NCI-H2029 (cell line): ENCODE measurements at places on chromosomes 13 and 19.

- no peak for DNase-seq
Observed at GRCh38 chr13:48281556-48281955, 22.0 kb upstream of the RB1 start.

DNA sequence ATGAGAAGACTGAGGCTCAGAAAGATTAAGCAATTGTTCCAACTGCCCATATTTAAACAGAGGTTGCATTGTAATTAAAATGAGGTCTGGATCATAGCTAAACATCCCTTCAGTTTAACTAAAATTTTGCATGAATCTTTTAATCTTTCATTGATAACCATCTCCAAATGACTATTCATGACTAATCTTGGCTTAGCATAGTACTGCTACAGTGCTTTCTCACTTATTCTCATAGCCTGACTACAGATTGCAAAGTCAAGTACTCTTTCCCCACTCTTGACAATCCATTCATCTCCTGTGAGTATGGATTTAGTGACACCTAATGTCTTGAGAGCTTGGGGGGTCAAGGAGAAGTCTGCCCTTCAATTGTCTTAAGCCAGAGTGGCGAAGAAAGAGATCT, 258.4 kb downstream of the RFC3 start:
- no peak for DNase-seq

DNA sequence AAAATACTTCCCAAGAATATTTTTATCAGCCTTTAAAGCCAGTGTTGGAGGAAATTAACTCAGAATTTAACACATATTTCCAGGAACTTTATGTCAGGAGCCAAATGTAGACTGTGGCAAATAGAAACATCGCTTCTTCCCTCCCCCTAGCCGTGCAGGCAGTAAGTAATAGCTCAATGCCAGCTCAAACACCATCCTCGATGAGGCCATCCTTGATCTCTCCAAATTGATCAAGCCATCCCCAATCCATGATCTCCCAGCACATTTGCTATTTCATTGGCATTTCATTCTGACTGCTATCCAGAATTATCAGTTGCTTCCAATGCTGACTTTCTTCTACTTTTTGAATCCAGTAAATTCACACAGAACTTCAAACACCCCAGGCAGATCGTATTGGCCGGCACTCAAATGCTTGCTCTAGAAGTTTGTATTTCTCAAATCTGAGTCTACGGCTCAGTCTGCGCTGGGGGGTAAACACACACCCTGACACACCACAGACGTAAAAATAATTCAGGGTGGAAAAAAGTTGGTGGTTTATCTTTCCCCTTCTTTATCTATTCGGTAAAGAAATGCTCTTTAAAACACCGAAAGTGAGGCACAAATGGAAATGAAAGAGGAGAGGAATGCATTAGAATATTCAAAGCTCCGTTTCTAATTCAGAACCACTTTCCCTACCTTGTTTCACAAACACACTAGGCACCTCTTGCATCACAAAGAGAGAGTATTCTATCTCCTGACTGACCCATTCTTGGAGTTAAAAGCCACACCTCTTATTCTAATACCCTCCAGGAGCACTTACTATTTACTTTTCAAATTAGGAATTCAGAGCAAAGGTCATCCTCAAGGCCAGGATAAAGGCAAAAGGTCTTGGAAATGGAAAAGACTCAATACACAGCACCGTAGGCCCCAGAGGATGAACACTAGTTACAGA, 991 bp downstream of the OBI1 start:
- DNase-seq = no peak

- peak; percentile 94 for DNase-seq
Observed at GRCh38 chr19:16143399-16144215, at the start of gene HSH2D. Gene HSH2D (plus strand): TSS chr19:16143685. CDS start chr19:16148751, 5,066 bp downstream.

- DNase-seq = no peak
Observed at GRCh38 chr13:46507981-46508380, 45.0 kb upstream of the LRCH1 start.

- DNase-seq = no peak
Observed at GRCh38 chr19:2659856-2660432, 42.5 kb downstream of the GNG7 start.

- DNase-seq = no peak
Observed at GRCh38 chr19:50365434-50366306, at the start of gene NAPSA. Gene NAPSA (minus strand): TSS chr19:50365639. CDS start chr19:50365621, 18 bp downstream.

- no peak for DNase-seq
Observed at GRCh38 chr13:99322297-99323103, 15.3 kb upstream of the GPR183 start.

DNA sequence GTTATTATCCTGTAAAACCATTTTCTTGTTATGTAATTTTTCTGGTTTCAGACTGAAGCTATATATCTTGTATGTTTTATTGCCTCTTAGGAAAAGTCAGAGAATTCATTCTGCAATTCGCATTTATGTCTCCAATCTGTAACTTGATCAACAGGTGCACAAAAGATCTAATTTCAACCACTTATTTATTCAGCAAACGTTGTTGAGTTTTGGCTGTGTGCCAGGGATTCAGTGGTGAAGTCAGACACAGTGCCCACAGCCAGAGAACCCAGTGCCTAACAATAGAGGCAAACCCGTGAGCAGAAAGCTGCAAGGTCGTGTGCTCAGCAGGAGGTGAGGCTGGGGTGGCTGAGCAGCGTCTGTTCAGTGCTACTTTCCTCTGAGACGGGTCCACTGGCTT, 119.5 kb upstream of the MCF2L start:
- peak; percentile 87 for DNase-seq

GRCh38 chr13:23472189-23472588, 38.7 kb upstream of the SACS start:
- DNase-seq = no peak

GRCh38 chr13:99875391-99875790, 96.2 kb downstream of the ZIC5 start:
- no peak for DNase-seq

DNA sequence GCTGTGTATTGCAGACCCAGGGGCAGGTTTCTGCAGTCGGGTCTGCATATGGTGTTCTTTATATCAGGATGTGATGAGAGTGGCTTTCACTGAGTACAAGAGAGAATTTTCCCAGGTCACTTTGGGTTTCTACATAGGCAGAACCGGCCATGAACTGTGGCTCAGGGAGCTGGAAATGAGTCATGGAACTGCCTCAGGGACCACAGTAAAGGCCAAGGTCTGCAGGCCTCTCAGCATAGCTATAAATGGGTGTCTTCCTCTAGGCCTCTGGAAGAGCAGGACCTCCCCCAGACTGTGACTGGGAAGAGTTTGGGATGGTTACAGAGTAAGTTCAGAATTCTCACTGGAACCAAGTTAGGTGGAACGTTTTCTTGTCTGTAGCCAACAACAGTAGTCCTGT, 51.8 kb upstream of the ZNF681 start:
- no peak for DNase-seq

GRCh38 chr19:44592451-44592890, 20.9 kb upstream of the IGSF23 start:
- DNase-seq = no peak

DNA sequence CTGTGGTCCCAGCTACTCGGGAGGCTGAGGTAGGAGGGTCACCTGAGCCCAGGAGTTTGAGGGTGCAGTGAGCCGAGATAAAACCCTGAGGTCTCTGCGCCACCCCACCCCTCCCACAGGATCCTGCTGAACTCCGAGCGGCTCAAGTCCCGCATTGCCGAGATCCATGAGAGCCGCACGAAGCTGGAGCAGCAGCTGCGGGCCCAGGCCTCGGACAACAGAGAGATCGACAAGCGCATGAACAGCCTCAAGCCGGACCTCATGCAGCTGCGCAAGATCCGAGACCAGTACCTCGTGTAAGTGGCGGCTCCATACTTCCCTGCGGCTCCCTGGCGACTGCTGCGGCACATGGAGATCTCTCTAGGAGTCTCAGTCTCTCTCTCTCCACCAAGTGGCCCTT, 6.6 kb upstream of the IFI30 start:
- DNase-seq = no peak

- DNase-seq = no peak
Observed at GRCh38 chr13:81639984-81640582, 1299.2 kb upstream of the SPRY2 start.
